ENCODE measurements at places on chromosomes 12 and 14.

- DNase-seq, result no peak
Observed at GRCh38 chr14:70987041-70987440, 79.8 kb downstream of the PCNX1 start.

GRCh38 chr12:85708775-85709174 lies 127.4 kb downstream of the RASSF9 start:
- no peak for DNase-seq

GRCh38 chr14:21965042-21965441 lies 291.4 kb upstream of the OR4E1 start:
- DNase-seq, result no peak

DNA sequence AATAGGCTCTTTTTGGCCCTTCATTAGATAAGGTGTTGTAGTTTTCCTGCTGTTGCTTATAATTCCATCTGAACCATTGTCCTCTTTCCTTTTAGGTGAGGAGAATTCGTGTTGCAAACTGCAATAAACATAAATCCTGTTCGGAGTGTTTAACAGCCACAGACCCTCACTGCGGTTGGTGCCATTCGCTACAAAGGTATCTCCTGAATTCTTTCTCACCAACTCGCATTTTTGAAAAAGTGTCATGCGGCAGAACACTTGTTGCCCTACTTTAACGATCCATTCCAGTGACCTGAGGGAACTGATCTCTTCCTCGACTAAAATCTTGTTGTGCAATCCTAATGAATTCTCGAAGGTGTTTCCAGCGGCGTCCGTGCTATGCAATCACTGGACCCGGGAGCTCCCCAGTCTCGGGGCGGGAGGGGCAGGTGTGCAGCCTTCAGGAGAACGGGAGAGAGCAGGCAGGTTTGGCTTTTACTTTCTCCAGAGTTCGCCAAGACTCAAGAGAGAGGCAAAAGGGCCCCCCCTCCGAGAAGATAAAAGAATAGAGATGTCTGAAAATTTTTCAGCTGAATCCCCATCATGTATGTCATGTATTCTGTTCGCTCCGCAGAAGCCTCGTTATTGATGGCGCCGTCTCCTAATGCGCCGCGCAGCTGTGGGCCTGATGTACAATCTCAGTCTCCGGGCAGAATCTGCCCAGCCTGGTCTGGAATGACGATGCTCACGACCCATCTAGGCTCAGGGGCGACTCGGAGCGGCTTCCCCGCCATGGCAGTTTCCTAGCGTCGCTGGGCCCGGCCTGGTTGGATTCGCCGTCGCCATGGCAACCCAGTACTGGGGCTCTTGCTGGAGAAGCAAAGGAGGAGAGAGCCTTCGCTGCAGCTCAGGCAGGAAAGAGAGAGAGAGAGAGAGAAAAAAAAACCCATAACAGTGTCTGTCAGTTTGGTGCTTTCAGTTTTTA lies 38.2 kb downstream of the PLXNC1 start:
- no peak for DNase-seq

GRCh38 chr14:60061371-60061770 lies 30.4 kb upstream of the PCNX4 start:
- DNase-seq, result no peak

- DNase-seq, result no peak
Observed at GRCh38 chr12:6822426-6823135, 960 bp downstream of the GPR162 start.

DNA sequence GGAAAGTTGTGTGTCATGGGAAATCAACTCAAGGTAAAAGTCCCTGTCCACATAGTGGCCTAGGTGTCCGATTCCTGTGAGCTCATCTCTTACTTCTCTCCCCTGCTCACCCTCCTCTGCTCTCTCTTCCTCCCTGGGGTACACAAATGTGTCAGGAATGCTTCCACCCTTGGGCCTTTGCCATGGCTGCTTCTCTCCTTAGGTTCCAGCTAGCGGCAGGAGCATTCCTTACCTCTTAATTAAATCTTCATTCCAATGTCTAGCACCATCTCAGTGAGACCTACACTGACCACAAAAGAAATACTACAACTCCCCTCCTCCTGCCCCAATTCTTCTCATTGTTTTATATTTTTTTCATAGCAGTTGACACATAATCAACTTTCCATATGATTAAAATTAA lies 298.6 kb downstream of the PDZRN4 start:
- no peak for DNase-seq

GRCh38 chr12:101490286-101490920 lies 15.3 kb downstream of the SPIC start:
- DNase-seq, result no peak

DNA sequence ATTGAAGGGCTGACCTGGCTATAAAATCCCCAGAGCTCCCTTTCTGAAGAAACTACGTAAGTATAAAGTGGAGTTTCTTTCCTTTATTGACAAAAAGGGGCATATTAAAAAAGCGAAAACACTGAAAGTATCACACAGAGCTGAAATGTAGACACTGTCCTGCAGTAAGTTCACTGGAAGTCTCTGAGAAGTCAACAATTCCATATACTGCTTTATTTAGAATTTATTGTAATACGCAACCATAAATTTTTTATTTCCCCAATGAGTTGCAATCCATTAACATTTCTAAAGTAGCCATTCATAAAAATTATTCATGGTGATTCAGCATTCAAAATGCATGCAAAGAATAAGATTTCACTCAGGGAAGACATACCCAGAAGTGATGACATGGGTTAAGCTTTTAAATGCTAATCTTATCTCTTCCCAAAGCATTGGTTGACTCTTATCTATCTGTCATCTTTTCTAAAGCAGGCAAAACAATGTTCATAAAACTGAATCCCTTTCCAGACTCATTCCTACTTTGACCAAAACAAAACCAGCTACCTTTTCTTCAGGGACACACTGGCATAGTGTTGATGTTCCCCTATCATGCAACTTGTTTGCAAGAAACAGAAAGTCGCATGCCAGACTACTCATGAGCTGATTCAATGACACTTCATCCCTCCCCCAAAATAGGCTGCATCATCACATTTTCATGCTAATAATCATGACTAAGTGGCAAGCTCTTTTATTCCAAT lies 17.3 kb downstream of the KITLG start:
- DNase-seq, result no peak

GRCh38 chr12:6276956-6277620 lies 33.4 kb upstream of the PLEKHG6 start:
- DNase-seq, result no peak

DNA sequence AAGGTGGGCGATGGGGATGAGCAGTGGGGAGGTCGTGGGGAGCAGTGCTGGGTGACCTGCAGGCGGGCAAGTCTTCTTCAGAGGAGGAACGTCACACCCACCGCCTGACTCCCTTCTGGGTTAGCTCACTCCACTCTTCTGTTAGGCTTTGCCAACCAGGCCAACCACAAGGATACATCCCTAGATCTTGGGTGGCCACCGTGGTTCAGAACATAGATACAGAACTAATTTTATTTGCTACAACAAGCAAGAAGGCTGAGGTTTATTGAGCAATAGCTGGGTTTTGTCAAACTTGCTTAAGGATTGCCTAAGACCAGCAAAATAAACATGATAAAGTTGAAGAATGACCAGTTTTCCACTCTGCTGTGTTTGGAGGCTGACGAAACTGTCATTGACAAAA lies 109.4 kb downstream of the DACT1 start:
- no peak for DNase-seq

- no peak for DNase-seq
Observed at GRCh38 chr12:43285159-43285598, 266.8 kb downstream of the ADAMTS20 start.

DNA sequence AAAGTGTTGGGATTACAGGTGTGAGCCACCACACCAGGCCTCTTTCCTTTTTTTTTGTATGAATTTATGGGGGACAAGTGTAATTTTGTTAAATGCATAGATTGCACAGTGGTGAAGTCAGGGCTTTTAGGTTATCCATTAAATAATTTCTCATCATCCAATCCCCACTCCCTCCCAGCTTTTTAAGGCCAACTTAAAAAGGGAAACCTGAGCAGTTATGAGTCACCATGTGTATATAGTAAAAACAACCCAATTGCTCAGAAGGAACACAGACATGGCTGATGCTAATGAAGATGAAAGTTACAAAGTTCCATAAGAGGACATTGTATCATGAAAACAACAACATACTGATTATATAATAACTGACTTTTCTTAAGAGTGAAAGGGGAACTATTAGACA lies 25.6 kb upstream of the ARID2 start:
- DNase-seq, result no peak

GRCh38 chr14:68520637-68521556 lies 272.0 kb downstream of the ZFP36L1 start:
- no peak for DNase-seq

GRCh38 chr12:4278329-4279197 lies 5.0 kb downstream of the CCND2 start:
- DNase-seq, result no peak

- no peak for DNase-seq
Observed at GRCh38 chr14:72826039-72826438, 67.9 kb downstream of the DPF3 start.

GRCh38 chr12:2589381-2589780 lies 205.4 kb upstream of the FKBP4 start:
- DNase-seq, result no peak

- DNase-seq, result no peak
Observed at GRCh38 chr12:6180268-6181051, 19.7 kb upstream of the CD9 start.

GRCh38 chr14:84361476-84361875 lies 1168.5 kb upstream of the FLRT2 start:
- no peak for DNase-seq

DNA sequence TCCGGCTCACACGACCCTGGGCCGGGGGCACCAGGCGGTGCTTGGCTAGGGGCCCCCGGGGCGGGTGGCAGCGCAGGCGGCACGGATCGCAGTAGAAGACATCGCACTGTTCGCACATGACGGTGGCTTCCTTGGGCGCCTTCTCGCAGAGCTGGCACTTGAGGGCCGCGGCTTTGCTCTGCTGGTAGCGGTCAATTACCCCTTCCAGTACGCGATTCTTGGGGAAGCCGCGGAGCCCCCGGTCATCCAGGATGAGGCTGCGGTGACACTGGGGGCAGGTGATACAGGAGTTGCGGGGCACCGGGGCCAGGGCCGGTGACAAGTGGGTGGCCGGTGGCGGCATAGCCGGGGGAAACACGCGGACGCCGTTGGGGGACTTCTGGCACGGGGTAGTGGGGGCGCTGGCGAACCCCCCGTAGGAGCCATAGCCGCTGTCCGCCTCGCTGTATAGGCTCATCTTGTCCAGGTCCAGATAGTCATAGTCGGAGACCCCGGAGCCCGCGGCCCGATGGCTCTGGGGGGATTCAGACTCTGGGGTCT lies 553 bp downstream of the TRIM9 start:
- DNase-seq, result no peak

GRCh38 chr12:51482929-51483697 lies 58.5 kb downstream of the SLC4A8 start:
- peak; percentile 3 for DNase-seq
